Left forelimb (tissue), 1 donor: ENCODE measurements at places on chromosomes 7 and 10.

DNA sequence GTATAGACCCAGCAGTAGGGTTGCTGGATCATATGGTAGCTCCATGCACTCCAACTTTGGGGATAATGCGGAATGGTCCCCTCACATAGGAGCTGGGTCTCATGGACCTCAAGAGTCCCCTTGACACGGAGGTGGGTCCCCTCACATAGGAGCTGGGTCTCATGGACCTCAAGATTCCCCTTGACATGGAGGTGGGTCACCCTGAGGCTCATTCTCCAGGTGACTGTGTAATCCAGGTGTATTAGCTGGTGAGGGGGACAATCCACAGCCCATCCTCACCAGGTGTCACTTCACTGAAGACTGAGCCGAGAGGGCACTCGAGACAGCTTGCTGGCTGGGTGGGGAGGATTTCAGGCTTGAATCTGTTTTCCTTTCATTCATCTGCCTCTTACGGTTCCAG lies 121.9 kb downstream of the PTPN20 start:
- DNase-seq: peak; percentile 36

GRCh38 chr10:110739811-110740271 lies 95.7 kb downstream of the RBM20 start:
- DNase-seq: no peak

GRCh38 chr10:77406764-77407430 lies 230.7 kb downstream of the KCNMA1 start:
- no peak for DNase-seq

GRCh38 chr7:25968205-25968993 lies 183.6 kb upstream of the NFE2L3 start:
- no peak for DNase-seq

- DNase-seq: no peak
These were observed 76.7 kb downstream of the EZH2 start for GRCh38 chr7:148807436-148807835.

GRCh38 chr10:68032113-68032512 lies 43.0 kb downstream of the HERC4 start:
- DNase-seq: no peak

- DNase-seq: no peak
These were observed 242.8 kb downstream of the ELFN1 start for GRCh38 chr7:1912593-1913465.

GRCh38 chr10:118594392-118595063 lies 920 bp downstream of the PRLHR start:
- peak; percentile 74 for DNase-seq

- no peak for DNase-seq
These were observed 27.8 kb downstream of the FAM53B start for GRCh38 chr10:124716369-124716768.

- no peak for DNase-seq
These were observed 162.0 kb upstream of the TMEM72 start for GRCh38 chr10:44749151-44749550.

GRCh38 chr7:76411626-76412025 lies 2.1 kb upstream of the SSC4D start:
- no peak for DNase-seq
